ENCODE measurements at places on chromosomes 2 and 18. TPM values are rescaled to one million over a fixed set of nuclear protein-coding genes. Genes with fewer than 3 reads are reported as not detected.

ACADL gene
- not detected for polyA plus RNA-seq

PGAP1 gene
- polyA plus RNA-seq, result 4.1 TPM

NT5DC4 gene
- not detected for polyA plus RNA-seq

OTOS gene
- polyA plus RNA-seq, result not detected

STARD6 gene
- not detected for polyA plus RNA-seq

G6PC2 gene
- not detected for polyA plus RNA-seq

CD207 gene
- polyA plus RNA-seq, result 0.04 TPM

HAAO gene
- not detected for polyA plus RNA-seq

- DNase-seq, result no peak
Observed at GRCh38 chr2:62822549-62822948, 117.0 kb downstream of the EHBP1 start.

GRCh38 chr2:127027715-127028114 is 79.2 kb downstream of the BIN1 start:
- DNase-seq, result no peak

DNA sequence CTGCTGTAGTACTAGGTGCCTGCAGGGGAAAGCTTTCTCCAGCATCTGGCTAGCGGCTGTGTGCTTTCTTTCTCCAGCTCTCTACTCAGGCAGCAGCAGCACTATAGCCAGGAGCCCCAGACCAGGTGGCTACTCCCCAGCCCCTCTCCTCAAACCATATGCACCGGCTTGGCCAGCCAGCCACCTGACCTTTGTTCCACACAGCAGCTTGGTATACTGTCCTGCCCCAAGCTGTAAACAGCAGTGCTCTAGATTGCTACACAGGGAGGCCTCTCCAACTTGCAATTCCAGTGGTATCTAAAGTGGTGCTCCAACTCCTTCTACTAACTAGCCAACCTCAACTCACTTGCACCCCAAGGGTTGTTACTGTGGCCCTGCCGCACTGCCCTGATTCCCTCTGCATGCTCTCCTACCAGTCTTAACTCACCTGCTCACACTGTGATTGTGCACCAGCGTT is 19.6 kb downstream of the LDAH start:
- DNase-seq, result no peak

DNA sequence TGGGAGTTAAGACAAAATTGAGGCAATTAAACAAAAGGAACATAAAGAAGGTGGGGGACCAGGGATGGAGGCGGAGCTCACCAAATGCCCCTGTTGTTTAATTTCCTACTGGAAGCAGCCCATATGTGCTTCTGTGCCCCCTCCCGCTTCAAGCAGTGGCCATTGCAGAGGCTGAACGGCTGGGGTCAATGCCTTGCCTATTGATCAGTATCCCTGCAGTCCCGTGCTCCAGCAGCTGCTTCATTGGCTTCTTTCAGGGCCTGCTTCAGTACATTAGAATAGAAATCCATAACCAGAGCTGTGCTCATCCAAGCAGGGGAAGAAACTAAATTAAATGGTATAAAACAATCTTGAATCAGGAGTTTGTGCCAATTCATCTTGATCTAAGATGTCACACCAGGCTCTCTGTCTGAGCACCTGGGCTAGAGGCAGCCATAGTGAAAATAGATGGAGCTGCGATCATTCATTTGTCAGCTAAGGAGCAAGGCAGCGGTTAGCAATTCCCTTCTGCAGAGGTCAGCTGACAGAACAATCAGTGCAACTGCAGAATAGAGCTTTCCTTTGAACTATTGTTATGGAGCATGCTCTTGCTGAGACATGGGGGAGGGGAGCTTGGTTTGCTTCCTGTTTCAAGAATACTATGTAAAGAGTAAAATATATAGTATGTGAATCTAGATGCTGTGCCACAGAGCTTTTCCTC is 222.4 kb downstream of the WDR7 start:
- DNase-seq, result no peak

DNA sequence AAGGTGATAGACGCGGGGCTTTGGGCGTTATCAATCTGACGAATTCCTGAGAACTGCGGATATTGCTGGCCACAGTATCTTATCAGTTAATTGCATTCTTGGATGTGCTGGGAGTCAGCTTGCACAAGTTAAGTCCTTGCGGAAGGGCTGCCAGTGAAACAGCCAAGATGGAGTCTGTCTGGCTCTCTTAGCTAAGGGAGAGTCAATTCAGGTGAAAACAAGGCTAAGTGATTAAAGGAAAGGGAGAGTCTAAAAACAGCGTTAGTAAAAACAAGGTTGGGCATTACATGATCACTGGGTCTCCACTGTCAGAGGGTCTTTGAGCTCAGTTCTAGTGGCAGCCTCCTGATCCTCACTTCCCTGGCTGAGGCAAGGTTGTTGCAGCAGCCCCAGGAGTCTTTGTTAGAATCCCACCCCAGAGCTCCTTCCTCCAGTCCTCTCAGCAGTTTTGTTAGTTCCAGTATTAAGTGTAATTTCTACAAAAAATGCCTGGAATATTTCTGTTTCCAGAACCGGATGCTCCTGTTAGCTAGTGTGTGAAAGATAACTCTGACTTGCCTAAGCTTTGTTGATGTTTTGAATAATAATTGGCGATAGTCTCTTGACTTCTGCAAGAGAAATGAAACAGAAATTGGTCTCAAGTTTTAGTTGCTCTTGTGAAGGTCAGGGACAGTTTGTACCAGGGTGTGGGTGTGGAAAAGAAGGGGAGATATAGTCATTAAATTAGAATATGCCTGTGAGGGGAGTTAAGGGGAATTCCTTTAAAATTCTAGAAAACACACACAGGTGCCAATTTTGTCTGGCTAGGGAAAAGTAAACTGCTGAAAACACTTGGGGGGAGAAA is 10.6 kb downstream of the CFLAR start:
- DNase-seq, result no peak

DNA sequence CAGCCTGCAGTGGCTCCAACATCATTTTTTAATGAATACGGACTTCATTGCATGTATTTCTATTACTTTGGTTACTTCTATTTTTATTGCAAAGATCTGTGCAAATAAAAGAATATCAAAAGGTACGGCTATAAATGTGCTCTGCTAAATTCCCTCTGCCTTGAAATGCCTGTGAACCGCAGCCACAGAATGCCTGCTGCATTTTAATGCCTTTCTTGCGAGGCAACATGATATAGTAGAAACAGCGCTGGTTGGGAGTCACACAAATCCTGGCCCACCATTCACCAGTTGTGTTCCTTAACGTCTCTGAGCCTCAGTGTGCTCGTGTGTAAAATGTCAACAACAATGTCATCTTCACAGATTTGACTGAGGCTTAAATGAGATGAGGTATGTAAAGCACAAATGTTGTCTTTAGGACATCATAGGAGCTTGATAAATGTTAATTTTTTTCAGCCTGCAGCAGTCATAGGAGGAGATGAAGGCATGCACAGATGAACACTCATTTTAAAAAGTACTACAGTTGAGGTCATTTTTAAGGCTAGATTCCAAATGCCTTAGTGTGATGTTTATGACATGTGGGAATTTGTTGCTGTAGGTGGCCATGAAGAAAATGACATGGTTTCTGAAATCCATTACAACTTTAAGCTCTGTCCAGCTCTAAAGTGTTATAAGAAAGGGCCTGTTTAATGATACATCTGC is 187.6 kb upstream of the NRP2 start:
- no peak for DNase-seq

GRCh38 chr18:78948707-78949106 is 30.9 kb upstream of the SALL3 start:
- no peak for DNase-seq

GRCh38 chr2:212299333-212299732 is 239.3 kb downstream of the ERBB4 start:
- no peak for DNase-seq

- DNase-seq, result no peak
Observed at GRCh38 chr2:171411214-171411613, 22.6 kb downstream of the METTL8 start.

- no peak for DNase-seq
Observed at GRCh38 chr18:58105888-58106260, 61.8 kb downstream of the NEDD4L start.

DNA sequence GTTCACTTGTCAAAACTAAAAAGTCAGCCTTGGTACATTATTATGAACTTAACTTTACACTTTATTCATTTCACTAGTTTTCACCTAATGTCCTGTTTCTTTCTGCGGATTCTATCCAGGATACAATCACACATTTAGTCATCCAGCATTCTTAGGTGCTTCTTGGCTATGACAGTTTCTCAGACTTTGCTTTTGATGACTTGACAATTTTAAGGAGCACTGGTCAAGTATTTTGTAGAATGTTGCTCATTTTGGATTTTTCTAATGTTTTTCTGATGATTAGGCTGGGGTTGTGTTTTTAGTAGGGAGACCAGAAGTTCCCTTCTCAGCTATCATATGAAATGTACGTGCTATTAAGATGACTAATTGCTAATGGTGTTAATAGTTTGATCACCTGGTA is 601.2 kb downstream of the LRRTM4 start:
- DNase-seq, result no peak

GRCh38 chr2:197599285-197599965 is 76.0 kb downstream of the RFTN2 start:
- peak; percentile 76 for DNase-seq

Measured in A549 (cell line).